Inflammatory macrophage treated with lipopolysaccharide for 1 hour (primary cell): ENCODE measurements at places on chromosomes 6 and 20.

DNA sequence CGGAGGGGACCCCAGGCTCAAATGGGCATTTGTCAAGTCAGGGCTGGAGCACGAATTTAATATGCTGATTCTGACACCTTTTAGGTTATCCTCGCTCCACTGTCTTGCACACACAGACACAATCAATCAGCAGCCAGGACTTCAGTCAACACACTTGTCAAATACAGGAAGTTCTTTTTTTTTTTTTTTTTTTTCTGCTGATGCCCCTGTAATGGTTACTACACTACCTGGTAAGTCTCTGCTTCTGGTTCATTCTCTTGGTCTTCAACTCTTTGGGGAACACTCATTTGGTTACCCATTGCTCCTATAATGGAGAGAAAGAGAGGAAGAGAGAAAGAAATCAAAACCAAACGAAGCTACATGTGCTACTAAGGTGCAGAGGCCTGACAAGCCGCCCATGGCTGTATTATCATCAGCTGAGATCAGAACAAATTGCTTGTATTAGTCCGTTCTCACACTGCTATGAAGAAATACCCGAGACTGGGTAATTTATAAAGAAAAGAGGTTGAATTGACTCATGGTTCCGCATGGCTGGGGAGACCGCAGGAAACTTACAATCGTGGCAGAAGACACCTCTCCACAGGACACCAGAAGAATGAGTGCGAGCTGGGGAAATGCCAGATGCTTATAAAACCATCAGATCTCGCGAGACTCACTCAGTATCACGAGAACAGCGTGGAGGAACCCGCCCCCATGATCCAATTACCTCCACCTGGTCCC lies 11.8 kb downstream of the BCAS1 start:
- no peak for DNase-seq

GRCh38 chr6:154606457-154606856 lies 96.0 kb upstream of the CNKSR3 start:
- DNase-seq, result peak; percentile 100

DNA sequence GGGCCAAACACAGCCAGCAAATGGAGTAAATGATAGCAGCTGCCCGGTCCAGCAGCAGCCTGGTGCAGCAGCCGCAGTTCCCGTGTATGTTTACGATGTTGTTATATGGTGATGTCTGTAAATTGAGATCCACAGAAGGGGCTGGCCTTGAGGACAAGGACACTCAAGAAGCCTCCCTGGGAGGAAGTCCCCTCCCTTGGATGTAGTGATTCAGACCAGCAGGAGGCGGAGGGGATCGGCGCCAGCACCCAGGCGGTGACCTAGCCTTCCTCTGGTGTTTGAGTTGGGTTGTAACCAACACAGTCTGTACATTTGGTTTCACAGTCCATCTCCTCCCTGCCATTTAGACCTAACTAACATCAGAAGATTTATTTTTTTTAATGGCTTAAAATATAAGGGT lies 187.8 kb downstream of the SYNDIG1 start:
- no peak for DNase-seq

GRCh38 chr20:19779634-19780033 lies 21.6 kb downstream of the RIN2 start:
- no peak for DNase-seq

DNA sequence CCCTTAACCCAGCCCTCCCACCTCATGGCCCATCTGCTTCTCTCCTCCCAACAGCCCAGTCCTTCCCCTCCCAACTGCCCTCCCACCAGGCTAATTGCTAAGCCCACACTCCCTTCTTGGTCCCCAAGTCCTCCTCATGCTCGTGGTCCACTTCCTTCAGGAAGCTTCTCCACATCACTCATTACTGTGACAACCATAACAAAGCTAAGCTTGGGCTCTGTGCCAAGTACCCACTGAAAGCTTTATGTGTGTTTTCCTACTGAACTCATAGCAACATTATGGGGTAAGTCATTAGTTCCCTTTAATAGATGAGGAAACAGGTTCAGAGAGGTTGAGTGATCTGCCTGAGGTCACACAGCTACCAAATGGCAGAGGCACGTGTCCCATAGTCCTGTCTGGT lies 16.2 kb downstream of the FRS3 start:
- DNase-seq, result peak; percentile 36
